ENCODE measurements at places on chromosomes 3 and 15. TPM values are rescaled to one million over a fixed set of nuclear protein-coding genes. Genes with fewer than 3 reads are reported as not detected.

- DNase-seq, result no peak
- no peak overlapping the region for H3K27ac ChIP-seq
- no peaks in the 10 kb centered on the region for H3K4me1 ChIP-seq
- no peak overlapping the region for H3K4me3 ChIP-seq
These were observed 293.6 kb downstream of the OCA2 start for GRCh38 chr15:27805261-27806220.

DNA sequence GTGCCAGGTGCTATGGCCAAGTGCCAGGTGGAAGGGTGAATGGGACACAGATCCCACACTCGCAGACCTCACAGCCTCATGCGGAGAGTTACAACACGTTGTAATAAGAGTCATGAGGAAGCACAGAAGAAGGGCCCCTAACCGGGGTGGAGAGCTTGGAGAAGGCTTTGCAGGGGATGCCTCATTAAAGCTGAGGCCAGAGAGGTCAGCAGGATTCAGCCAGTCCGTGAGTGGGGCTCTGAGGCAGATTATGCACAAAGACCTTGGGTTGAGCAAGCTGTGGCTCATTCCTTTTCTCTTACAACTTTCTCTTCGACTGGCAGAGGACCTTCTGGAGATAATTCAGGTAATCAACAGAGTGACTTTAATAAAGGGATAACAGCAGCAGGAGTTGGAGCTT lies 65.3 kb upstream of the SNRK start:
- H3K27me3 ChIP-seq, result no peaks in the 10 kb centered on the region
- no peaks in the 10 kb centered on the region for H3K36me3 ChIP-seq
- no peak for DNase-seq
- H3K27ac ChIP-seq, result no peak overlapping the region

- peaks cover 2% of the 10 kb centered on the region for H3K4me1 ChIP-seq
- no peak overlapping the region for H3K4me3 ChIP-seq
These were observed 174.7 kb downstream of the CD47 start for GRCh38 chr3:107916171-107916570.

GRCh38 chr3:171561596-171562323 lies 101.6 kb upstream of the TNIK start:
- H3K27me3 ChIP-seq, result no peaks in the 10 kb centered on the region
- H3K4me3 ChIP-seq, result no peak overlapping the region
- no peak overlapping the region for H3K27ac ChIP-seq
- no peaks in the 10 kb centered on the region for H3K36me3 ChIP-seq

DNA sequence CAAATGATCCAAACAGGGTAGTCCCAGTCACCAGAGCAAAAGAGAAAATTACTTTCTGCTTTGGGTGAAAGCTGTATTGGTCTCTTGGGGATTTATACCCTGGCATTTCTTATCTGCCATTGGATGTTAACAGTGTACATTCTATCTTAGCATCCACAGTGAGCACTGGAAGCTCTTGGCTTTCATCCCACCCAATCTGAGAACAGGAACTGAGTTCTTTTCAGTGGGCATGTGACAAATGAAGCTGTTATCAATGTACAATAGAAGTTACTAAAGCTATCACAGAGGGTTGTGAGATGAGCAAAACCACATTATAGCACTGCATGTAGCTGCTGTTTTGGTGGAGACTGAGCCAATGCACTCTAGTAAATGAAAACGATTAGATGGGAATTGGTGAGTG lies 300.7 kb downstream of the TUSC7 start:
- no peaks in the 10 kb centered on the region for H3K27me3 ChIP-seq
- no peak overlapping the region for H3K4me3 ChIP-seq
- no peak for DNase-seq
- H3K4me1 ChIP-seq, result no peaks in the 10 kb centered on the region

GRCh38 chr3:192888190-192888589 lies 29.5 kb downstream of the MB21D2 start:
- no peaks in the 10 kb centered on the region for H3K4me1 ChIP-seq
- no peaks in the 10 kb centered on the region for H3K27me3 ChIP-seq
- no peak overlapping the region for H3K4me3 ChIP-seq
- DNase-seq, result no peak
- no peak overlapping the region for H3K27ac ChIP-seq
- no peaks in the 10 kb centered on the region for H3K36me3 ChIP-seq

DNA sequence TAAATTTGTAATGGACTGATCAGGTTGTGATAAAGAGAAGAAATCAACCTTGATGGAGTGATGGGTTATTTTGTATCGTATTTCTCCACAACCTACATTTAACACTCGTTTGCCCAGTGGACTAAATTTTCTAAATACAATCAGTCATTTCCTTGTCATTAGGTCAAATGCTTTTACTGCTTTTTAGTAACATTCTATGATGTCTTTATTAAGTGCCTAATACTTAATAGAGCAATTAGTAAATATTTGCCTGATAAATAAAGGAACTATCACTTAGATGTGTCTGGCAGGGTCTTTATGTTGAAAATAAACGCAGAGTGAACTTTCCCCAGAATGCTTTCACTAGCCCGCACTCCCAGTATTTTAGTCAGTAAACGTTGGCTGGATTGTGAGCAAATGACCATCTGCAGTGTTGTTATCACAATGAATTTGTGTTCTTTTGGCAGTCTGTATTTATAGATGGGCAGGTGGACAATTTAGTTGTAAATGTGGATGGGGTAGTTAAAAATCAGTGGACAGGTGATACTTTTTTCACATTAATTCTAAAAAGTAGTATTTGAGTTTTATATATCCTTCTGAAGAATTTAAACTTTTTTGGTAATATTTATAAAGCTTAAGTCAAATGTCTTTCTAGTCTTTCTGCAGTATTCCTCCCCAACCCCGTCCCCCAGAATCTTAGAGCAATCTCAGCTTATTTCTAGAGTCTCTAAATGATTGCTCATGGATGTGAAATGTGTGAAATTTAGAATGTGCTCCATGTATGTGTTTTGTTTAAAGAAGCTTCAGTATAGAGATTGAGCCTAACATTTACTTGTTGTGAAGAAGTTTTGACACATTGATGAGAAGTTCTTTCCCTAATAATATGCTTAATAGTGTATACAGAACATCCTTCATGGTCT lies 4.9 kb downstream of the USP3 start:
- DNase-seq, result no peak
- H3K27ac ChIP-seq, result no peak overlapping the region
- H3K36me3 ChIP-seq, result no peaks in the 10 kb centered on the region
- no peaks in the 10 kb centered on the region for H3K4me1 ChIP-seq
- no peaks in the 10 kb centered on the region for H3K27me3 ChIP-seq

DNA sequence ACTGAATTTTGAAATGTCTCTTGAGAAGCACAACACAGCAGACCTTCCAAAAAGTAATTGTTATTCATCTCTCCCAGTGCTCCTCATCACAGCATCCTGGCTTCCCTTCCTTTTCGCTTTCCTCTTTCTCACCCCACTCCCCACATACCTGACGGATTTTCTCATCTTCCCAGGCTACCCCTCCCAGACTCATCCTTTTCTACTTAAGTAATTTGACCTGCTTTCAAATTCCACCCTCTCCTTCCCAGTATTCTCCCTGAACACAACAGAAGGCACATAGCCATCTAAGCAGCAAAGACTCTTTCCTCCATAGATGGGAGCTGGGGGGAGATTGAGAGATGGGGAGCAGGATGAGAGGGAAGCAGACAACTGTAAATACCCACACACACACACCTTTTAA lies 187.1 kb upstream of the STT3B start:
- no peak for DNase-seq
- H3K4me3 ChIP-seq, result no peak overlapping the region
- H3K36me3 ChIP-seq, result no peaks in the 10 kb centered on the region
- no peaks in the 10 kb centered on the region for H3K27me3 ChIP-seq
- no peaks in the 10 kb centered on the region for H3K4me1 ChIP-seq
- no peak overlapping the region for H3K27ac ChIP-seq

- no peak overlapping the region for H3K27ac ChIP-seq
- H3K36me3 ChIP-seq, result no peaks in the 10 kb centered on the region
- no peak overlapping the region for H3K4me3 ChIP-seq
- H3K4me1 ChIP-seq, result peaks cover 5% of the 10 kb centered on the region
- no peak for DNase-seq
These were observed 260.1 kb upstream of the CTNNB1 start for GRCh38 chr3:40939030-40939740.

GRCh38 chr3:143121241-143122088 lies 1.9 kb downstream of the CHST2 start:
- H3K27me3 ChIP-seq, result no peaks in the 10 kb centered on the region
- H3K36me3 ChIP-seq, result no peaks in the 10 kb centered on the region
- H3K4me1 ChIP-seq, result no peaks in the 10 kb centered on the region

DNA sequence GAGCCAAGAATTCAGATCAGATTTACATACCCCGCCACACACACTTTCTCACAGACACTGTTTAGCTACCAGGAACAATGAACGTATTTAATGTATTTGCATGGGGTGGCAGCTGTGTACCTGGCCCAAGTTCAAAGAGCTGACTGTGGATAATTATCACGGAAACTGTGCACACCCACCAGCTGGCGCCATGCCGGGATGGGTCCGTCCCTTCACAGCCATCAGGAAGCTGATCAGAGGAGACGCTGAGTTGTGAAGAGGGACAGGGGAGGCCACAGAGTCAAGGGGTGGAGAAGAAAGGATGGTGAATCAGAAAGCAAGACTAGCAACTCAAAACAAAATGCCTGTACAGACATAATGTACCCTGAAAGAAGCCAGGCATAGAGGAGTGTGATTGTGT lies 13.1 kb upstream of the PLA2G4D start:
- H3K4me1 ChIP-seq, result no peaks in the 10 kb centered on the region
- DNase-seq, result no peak
- no peak overlapping the region for H3K4me3 ChIP-seq
- H3K27ac ChIP-seq, result no peak overlapping the region

GRCh38 chr3:12115849-12116248 lies 42.9 kb downstream of the TIMP4 start:
- H3K36me3 ChIP-seq, result no peaks in the 10 kb centered on the region
- no peaks in the 10 kb centered on the region for H3K4me1 ChIP-seq
- no peak overlapping the region for H3K4me3 ChIP-seq
- peaks cover 2% of the 10 kb centered on the region for H3K27me3 ChIP-seq

- no peak overlapping the region for H3K27ac ChIP-seq
- no peaks in the 10 kb centered on the region for H3K27me3 ChIP-seq
- H3K36me3 ChIP-seq, result no peaks in the 10 kb centered on the region
- H3K4me3 ChIP-seq, result no peak overlapping the region
- no peaks in the 10 kb centered on the region for H3K4me1 ChIP-seq
These were observed 51.7 kb downstream of the SH3GL3 start for GRCh38 chr15:83498801-83499200.

- H3K27me3 ChIP-seq, result no peaks in the 10 kb centered on the region
- peaks cover 12% of the 10 kb centered on the region for H3K4me1 ChIP-seq
- peak overlapping the region; percentile 50 for H3K27ac ChIP-seq
- no peak overlapping the region for H3K4me3 ChIP-seq
These were observed 50.3 kb downstream of the LRIG1 start for GRCh38 chr3:66450390-66451022.

DNA sequence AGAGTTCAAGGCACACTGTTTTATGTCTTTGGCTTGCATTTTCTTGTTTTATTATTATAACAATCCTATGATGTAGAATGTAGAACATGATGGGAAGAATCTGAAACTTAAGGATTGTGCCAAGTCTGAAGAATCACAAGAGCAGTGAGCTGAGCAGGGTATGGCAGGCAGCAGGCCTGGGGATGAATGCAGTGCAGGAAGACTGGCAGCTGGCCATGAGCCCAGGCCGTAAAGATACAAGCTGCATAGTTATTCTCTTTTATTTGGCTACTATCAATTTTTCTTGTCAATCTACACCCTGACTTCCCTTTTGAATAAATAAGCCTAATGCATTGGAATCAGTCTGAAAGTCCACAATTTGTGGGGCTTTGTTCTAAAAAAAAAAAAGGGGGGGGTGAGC lies 89.6 kb upstream of the ARPP21 start:
- H3K4me3 ChIP-seq, result no peak overlapping the region
- DNase-seq, result no peak
- no peaks in the 10 kb centered on the region for H3K4me1 ChIP-seq

DNA sequence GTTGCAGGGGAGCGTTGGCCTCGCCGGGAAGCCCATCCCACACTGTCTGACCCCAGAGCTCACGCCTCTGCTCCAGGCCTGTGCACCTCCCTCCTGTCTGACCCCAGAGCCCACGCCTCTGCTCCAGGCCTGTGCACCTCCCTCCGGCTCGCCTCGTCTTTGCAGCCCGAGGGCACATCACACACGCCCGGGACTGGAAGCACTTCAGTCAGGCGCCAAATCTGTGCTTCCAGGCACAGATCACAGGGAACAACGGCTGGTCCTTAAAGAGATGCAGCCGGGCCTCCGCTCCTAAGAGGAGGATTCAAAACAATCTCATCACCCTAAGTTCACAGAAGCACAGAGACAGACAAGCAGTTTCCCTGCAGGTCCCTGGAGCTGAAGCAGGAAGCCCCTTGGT lies 103.0 kb upstream of the RPL32 start:
- H3K4me3 ChIP-seq, result no peak overlapping the region
- no peaks in the 10 kb centered on the region for H3K27me3 ChIP-seq
- no peaks in the 10 kb centered on the region for H3K36me3 ChIP-seq
- H3K4me1 ChIP-seq, result peaks cover 2% of the 10 kb centered on the region
- no peak for DNase-seq

GRCh38 chr3:63150880-63151279 lies 127.2 kb upstream of the SYNPR start:
- DNase-seq, result no peak
- H3K4me1 ChIP-seq, result no peaks in the 10 kb centered on the region
- no peak overlapping the region for H3K4me3 ChIP-seq
- H3K36me3 ChIP-seq, result no peaks in the 10 kb centered on the region
- H3K27me3 ChIP-seq, result no peaks in the 10 kb centered on the region

GRCh38 chr3:11452885-11453847 lies 181.0 kb downstream of the ATG7 start:
- DNase-seq, result peak; percentile 56
- H3K36me3 ChIP-seq, result no peaks in the 10 kb centered on the region
- H3K27ac ChIP-seq, result no peak overlapping the region
- no peaks in the 10 kb centered on the region for H3K27me3 ChIP-seq
- H3K4me3 ChIP-seq, result no peak overlapping the region

The TMEM108 gene
- total RNA-seq, result 3.6 TPM

The MRPL47 gene
- 23.7 TPM for total RNA-seq

The NISCH gene
- total RNA-seq, result 80.9 TPM

The NOX5 gene
- total RNA-seq, result 0.19 TPM

The GJD2 gene
- total RNA-seq, result 0.13 TPM

The KCNAB1 gene
- 45.8 TPM for total RNA-seq

The KBTBD8 gene
- 3.1 TPM for total RNA-seq

The NLGN1 gene
- 15.5 TPM for total RNA-seq
